Hematopoietic multipotent progenitor cell (in vitro differentiated cells): ENCODE measurements at places on chromosomes 6 and 20.

DNA sequence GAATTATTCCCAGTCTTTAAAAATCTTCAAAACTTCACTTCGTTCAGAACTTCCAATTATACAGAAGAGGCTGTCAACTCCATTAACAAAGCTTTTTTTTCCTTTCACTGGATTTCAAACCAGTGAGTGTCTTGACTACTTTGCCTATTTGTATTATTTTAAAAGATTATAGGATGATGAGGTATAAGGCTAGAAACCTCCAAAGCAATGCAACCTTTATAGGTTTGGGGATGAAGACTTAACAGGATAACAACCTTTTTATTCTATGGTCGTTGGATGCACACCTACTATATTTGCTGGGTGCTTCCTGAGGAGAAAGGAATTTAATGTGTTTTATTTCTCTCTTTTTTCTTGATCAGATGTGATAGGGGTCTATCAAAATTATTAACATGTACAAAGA is 1.9 kb upstream of the OVOL2 start:
- DNase-seq = no peak

DNA sequence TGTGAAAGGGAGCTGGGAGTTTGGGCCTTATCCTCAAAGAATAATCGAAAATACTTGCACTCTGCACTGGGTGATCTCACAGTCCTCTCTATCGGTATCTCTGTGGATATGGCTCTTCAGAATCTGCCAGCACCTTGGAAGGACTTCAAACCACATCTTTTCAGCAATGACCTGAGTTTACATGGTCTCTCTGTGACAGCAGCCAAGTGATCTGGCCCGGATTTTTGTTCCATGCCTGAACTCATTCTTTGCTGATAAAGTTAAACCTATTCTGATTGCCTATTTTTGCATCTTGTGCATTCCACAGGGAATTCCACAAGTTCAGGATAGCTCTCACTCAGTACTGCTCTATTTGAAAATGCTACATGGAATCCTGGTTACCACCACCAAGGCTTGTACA is 98.9 kb downstream of the HDGFL1 start:
- no peak for DNase-seq

DNA sequence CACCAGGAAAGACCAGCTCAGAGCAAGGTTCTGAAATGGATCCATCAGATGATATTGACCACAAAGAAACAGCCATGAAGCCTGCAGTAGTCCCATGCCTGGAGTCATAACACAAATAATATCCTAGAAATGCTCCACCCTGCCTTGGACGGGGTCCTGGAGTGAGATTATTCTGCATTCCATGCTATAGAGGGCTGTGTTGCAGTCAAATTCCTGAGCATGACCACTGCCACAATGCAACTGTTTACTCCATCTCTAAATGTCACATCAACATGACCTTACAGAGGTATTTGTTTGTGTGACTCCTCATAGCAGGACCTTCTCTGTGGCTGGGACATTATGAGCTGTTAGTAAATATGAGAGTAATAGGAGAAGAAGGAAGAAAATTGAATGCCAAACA is 257.5 kb upstream of the TCF21 start:
- no peak for DNase-seq

- no peak for DNase-seq
Observed at GRCh38 chr6:47383360-47383759, 73.7 kb upstream of the TNFRSF21 start.

DNA sequence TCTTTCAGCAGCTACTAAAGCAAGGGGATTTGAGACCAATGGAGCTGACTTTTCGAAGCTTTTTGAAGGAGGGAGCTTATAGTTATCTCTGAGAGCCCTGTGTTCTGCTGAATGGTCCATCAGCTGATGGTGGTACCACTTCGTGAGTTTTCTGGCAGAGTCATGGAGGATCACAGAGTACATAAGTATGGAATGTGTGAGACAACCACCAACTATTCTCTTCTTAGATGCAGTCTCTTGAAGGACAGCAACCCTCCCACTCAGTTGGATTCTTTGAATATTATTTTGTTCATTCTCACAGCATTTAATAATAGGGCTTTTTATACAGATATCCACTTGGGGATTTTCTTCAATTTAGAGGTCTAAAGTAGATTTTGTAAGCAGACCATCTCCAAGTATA is 75.3 kb downstream of the ELOVL2 start:
- DNase-seq = no peak

- DNase-seq = no peak
Observed at GRCh38 chr6:247351-247750, 44.9 kb upstream of the DUSP22 start.

DNA sequence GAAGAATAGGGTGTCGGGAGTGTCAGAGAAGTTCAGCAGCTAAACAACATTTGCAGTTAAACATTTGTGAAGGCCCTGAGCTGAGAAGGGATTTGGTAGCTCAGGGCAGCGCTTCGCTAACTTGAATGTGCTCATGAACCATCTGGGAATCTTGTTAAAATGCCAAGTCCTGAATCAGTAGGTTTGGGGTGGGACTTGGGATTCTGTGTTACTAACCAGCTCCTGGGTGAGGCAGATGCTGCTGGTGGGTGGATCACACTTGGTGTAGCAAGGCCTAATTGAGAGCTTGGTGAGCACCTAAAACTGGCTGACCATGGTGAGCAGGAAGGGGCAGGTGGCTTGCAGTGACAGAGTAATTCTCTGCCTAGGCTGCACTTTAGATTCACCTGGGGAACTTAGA is 5.9 kb downstream of the PTPRA start:
- no peak for DNase-seq

DNA sequence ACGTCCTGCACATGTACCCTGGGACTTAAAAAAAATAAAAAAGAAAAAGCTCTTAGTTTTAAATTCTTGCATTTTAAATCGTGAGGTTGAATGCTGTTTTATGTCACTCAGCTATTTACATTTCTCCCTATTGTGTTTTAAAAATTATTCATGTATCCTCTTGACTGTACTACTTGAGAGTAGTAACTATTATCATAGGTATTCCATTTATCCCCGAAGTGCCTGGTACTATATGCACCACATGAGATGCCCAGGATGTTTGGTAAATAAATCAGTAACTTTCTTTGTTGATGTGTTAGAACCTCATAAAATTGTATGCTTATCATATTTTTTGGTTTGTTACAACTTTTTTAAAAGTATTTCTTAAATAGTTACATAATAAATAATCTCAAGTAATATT is 18.4 kb downstream of the MAP3K4 start:
- DNase-seq = no peak

DNA sequence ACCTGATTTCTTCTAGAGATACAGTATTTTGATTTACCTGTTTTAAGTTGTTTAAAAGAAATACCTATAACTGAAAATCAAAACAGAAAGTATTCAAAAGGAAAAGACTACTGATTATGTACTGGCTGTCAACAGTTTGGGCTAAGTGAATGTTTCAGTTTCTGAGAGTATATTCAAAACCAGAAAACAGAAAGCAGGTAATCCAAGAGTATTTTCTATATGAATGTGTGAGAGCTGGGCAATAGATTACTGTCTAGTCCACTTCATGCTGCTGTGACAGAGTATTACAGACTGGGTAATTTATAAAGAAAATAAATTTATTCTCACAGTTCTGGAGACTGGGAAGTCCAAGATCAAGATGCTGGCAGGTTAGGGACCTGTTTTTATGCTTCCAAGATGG is 261.0 kb downstream of the ARHGAP18 start:
- no peak for DNase-seq

DNA sequence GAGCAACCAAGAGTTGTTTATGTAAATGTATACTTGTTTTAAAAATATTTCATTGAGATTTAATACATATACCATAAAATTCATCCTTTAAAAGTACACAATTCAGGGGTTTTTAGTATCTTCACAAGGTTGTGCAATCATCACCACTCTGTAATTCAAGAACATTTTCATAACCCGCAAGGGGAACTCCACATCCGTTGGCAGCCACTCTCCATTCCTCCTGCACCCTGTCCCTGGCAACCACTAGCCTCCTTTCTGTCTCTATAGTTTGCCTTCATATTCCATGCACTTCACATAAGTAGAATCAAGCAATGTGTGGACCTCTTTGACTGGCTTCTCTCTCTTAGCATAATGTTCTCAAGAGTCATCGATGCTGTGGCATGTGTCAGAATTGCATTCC is 104.2 kb upstream of the PDE10A start:
- DNase-seq = no peak

- no peak for DNase-seq
Observed at GRCh38 chr6:16483315-16483875, 245.0 kb downstream of the GMPR start.

GRCh38 chr6:151082079-151082478 is 157.7 kb upstream of the AKAP12 start:
- no peak for DNase-seq

DNA sequence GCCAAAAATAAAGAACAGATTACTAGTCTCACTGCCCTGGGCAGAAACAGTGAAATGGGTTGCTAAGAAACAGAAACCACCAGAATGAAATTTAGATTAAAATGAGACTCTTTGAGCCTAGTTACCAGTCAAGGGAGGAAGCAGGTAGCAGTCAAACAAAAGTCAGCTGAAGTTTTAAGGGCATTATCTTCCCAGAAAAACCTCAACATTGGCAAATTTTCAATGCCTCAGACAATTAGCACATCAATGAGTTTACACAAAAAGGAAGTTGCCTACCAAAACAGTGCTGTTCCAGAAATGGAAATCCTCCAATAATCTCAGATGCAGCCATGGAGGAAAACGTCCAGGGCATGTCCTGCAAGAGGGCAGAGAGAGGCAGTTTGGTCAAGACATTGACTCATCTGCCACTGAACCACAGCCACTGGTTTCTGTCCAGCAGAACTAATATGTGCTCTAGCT is 399.7 kb upstream of the ADGRB3 start:
- DNase-seq = no peak

- DNase-seq = no peak
Observed at GRCh38 chr6:151445482-151445881, 6.4 kb downstream of the RMND1 start.

DNA sequence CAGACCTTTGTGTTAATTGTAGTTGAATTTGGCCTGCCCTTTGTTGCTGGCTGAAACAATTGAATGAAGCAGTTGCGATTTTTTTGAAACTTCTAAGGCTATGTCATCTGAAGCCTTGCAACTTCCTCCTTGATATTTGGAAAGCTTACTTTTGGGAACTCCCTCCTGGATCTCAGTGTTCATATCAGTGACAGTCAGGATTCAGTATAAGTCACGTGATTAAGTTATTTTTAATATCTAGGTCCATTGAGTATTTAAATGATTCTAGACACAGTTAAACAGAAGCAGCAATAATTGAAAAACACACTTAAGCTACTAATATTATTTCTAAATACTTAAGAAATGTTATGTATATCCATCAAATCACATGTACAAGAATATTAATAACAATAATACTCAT is 951.3 kb downstream of the GRIK2 start:
- no peak for DNase-seq

GRCh38 chr20:60003776-60004175 is 45.6 kb downstream of the CDH26 start:
- no peak for DNase-seq

- DNase-seq = no peak
Observed at GRCh38 chr20:4567170-4567569, 154.5 kb upstream of the PRND start.

DNA sequence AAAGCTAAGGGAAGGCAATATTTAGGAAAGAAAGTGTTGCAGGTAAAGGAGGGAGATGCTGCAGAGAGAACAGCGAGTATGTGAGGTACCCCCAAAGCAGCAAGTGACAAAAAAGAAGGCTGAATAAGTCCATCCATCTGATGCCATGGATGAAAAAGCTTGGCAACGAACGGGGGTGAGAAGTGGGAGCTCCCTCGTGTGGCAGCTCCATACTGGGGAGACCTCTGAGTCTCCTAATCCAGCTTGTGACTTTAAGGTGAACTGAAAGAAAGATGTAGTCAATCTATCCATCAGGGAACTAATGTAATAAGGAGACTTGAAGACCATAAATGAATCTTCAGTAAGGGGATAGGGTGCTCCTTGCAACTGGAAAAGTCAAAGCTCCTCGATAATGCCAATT is 156.6 kb downstream of the OTOR start:
- DNase-seq = no peak

- DNase-seq = no peak
Observed at GRCh38 chr6:15712797-15713196, 50.0 kb upstream of the DTNBP1 start.
